Lower lobe of right lung (tissue), 2 donors: ENCODE measurements at places on chromosomes 1 and 21.

- DNase-seq = no peak
- no peaks in the 10 kb centered on the region for H3K27me3 ChIP-seq
- no peaks in the 10 kb centered on the region for H3K36me3 ChIP-seq
- peak overlapping the region; percentile 11 for H3K27ac ChIP-seq
- H3K4me3 ChIP-seq = no peak overlapping the region
Measured at GRCh38 chr1:32341971-32342370, 5.9 kb upstream of the MARCKSL1 start.

GRCh38 chr1:175839779-175840669 is 96.6 kb upstream of the TNR start:
- no peaks in the 10 kb centered on the region for H3K27me3 ChIP-seq
- no peak for DNase-seq
- H3K4me3 ChIP-seq = no peak overlapping the region
- no peak overlapping the region for H3K27ac ChIP-seq
- H3K36me3 ChIP-seq = no peaks in the 10 kb centered on the region

DNA sequence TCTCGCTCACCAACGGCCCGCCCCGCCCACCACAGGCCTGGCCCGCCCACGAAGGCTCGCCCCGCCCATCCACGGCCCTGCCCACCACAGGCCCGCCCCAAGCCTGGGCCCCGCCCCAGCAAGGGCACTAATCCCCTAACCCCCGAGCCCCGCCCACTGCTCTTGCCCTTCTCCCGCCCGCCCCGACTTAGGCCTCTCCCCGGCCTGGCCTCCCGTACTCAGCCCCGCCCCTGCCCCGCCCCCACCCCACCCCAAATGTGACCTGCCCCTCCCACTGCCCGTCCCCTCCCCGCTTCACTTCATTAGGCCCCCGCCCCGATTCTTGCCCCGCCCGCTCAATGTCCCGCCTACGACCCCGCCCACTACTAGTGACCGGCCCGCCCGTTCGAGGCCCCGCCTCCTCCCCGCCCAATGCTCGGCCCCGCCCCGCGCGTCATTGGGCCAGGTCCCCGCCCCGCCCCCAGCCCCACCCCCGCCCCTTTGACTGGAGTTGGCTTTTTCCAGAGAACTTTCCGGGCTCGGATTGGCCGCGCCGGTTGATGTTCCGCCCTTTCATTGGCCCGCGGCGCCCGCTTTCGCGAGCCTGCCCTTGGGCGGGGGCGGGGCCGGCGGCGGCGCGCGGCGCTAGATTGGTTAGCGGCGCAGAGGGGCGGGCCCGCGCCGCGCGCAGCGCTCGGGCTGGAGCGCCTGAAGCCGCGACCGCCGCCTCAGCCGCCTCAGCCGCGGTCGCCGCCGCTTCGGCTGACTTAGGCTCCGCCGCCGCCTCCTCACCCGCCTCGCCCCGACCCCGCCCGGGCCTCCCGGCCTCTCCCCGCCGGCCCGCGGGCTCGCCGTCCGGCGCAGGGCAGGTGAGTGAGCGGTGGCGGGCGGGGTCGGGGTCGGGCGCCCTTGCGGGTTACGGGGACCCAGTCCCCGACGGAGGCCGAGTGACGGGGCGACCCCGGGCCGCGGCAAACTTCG is at the start of gene PCBP3:
Gene PCBP3 (plus strand): TSS at position 705 of the 960 bp plus-strand sequence. CDS start 206,361 bp downstream, outside the sequence.
- no peaks in the 10 kb centered on the region for H3K36me3 ChIP-seq
- peaks cover 14% of the 10 kb centered on the region for H3K27me3 ChIP-seq
- H3K27ac ChIP-seq = no peak within 1 kb of the TSS
- H3K4me3 ChIP-seq = peak within 1 kb of the TSS; percentile 48
- DNase-seq = peak; percentile 99
- peaks cover 7% of the 10 kb centered on the region for H3K4me1 ChIP-seq

DNA sequence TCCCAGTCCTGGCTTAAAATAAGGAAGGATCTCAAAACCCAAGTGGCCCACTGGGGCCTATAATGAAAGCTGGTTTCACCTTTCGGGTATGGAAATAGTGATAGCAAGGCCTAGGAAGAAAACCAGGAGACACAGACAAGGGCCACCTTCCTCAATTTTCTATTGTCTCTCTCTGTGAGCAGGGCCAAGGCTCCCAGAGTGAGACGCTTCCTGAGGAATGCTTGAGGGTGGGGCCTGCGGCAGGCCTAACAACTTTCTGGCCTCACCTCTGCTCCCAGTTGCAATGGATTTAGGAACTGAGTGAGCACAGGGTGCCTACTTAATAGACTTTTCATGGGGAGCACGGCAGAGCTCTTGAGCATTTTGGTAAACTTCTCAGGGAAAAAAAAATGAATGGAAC is 300.9 kb downstream of the ASTN1 start:
- H3K4me1 ChIP-seq = no peaks in the 10 kb centered on the region
- DNase-seq = no peak
- no peak overlapping the region for H3K27ac ChIP-seq

GRCh38 chr1:52601991-52602855 is at the start of gene GPX7:
Gene GPX7 (plus strand): TSS chr1:52602371. CDS start chr1:52602410, 39 bp downstream.
- H3K36me3 ChIP-seq = peaks cover 7% of the 10 kb centered on the region
- peak; percentile 69 for DNase-seq
- peak within 1 kb of the TSS; percentile 63 for H3K27ac ChIP-seq
- no peaks in the 10 kb centered on the region for H3K27me3 ChIP-seq
- H3K4me3 ChIP-seq = peak within 1 kb of the TSS; percentile 66

DNA sequence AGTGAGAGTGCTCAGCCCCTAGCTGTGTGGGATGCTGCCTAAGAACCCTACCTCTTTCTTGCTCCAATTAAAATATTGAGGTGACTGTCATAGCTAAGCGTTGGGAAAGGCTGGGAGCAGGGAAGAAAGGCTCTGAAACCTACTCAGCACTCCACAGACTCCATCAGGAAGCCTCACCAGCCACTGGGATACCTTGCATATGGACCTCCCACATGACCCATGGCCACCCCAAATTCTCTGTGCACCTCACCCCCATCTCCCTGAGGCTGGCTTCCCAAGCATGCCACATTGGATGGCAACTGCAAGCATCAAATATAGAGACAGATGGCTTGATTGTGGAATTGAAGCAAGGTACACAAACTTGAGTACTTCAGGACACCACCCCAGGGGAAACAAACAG is 41.8 kb downstream of the FLVCR1 start:
- no peaks in the 10 kb centered on the region for H3K4me1 ChIP-seq
- no peaks in the 10 kb centered on the region for H3K27me3 ChIP-seq
- no peak overlapping the region for H3K4me3 ChIP-seq
- H3K27ac ChIP-seq = no peak overlapping the region
- no peak for DNase-seq
- peaks cover 22% of the 10 kb centered on the region for H3K36me3 ChIP-seq

- H3K4me3 ChIP-seq = peak overlapping the region; percentile 60
- DNase-seq = no peak
- H3K4me1 ChIP-seq = peaks cover 24% of the 10 kb centered on the region
- no peaks in the 10 kb centered on the region for H3K27me3 ChIP-seq
- H3K27ac ChIP-seq = peak overlapping the region; percentile 85
- H3K36me3 ChIP-seq = no peaks in the 10 kb centered on the region
Measured at GRCh38 chr1:204507317-204508105, 8.7 kb upstream of the MDM4 start.

- H3K4me3 ChIP-seq = no peak overlapping the region
- no peaks in the 10 kb centered on the region for H3K36me3 ChIP-seq
- no peak for DNase-seq
- H3K4me1 ChIP-seq = no peaks in the 10 kb centered on the region
Measured at GRCh38 chr1:109718495-109718894, 6.4 kb downstream of the GSTM5 start.

- DNase-seq = no peak
- no peaks in the 10 kb centered on the region for H3K27me3 ChIP-seq
- no peak overlapping the region for H3K27ac ChIP-seq
Measured at GRCh38 chr1:56094168-56094567, 485.2 kb downstream of the PLPP3 start.

GRCh38 chr1:8323706-8324105 is 5.8 kb downstream of the SLC45A1 start:
- no peak overlapping the region for H3K4me3 ChIP-seq
- peaks cover under 1% of the 10 kb centered on the region for H3K4me1 ChIP-seq
- H3K27me3 ChIP-seq = no peaks in the 10 kb centered on the region
- no peak for DNase-seq

GRCh38 chr1:116375148-116375886 is 2.3 kb downstream of the ATP1A1 start:
- peaks cover 73% of the 10 kb centered on the region for H3K4me1 ChIP-seq
- peak overlapping the region; percentile 96 for H3K27ac ChIP-seq
- H3K36me3 ChIP-seq = no peaks in the 10 kb centered on the region
- no peak for DNase-seq
- peak overlapping the region; percentile 84 for H3K4me3 ChIP-seq

DNA sequence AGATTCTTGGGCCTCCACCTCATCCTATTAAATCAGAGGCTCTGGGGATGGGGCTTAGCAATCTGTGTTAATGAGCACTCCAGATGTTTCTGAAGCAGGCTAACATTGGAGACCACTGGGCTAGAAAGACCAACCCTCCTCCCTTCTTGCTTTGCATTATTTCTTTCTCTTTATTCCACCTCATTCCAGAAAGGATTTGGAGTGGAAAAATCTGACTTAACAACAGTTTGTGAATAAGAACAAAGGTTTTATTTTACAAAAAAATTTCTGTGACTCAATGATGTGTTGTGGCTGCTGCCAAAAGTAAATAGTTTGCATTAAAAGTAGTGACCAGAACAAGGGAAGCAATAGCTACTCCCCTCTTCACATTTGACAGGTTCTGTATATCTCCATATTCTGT is 79.4 kb downstream of the TGFB2 start:
- H3K4me3 ChIP-seq = no peak overlapping the region
- no peak for DNase-seq
- no peaks in the 10 kb centered on the region for H3K27me3 ChIP-seq
- H3K4me1 ChIP-seq = no peaks in the 10 kb centered on the region
- no peak overlapping the region for H3K27ac ChIP-seq
- no peaks in the 10 kb centered on the region for H3K36me3 ChIP-seq

DNA sequence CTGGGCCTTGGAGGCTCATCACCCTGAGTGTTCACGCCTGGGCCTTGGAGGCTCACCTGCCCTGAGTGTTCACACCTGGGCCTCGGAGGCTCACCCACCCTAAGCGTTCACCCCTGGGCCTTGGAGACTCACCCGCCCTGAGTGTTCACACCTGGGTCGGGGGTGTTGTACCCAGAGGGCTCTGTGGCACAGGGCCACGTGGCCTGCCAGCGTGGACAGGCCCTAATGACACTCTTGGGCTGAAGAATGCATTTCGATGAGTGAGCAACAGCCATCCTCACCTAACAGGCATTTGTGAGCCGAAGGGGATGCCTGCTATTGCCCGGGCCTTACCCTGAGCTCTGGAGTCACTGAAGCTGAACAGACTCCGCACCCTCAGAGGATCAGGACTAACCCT is 17.5 kb downstream of the SLC19A1 start:
- H3K27me3 ChIP-seq = no peaks in the 10 kb centered on the region
- no peak overlapping the region for H3K4me3 ChIP-seq
- no peak overlapping the region for H3K27ac ChIP-seq
- peaks cover 13% of the 10 kb centered on the region for H3K36me3 ChIP-seq
- peak; percentile 23 for DNase-seq

DNA sequence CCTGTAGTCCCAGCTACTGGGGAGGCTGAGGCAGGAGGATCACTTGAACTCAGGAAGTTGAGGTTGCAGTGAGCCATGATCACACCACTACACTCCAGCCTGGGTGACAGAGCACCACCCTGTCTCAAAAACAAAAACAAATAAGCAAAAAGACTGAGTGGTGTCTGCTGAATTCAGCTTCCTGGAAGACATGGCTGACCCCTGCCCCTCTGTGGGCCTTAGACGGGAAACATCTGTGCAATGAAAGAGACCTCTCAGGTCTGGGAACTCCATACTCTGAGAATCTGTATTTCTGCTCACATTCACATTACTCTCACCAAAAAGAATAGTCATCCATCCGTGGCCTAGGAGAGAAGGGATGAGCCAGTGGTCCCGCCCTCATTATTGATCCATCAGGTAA is 2.0 kb downstream of the HTR1D start:
- no peaks in the 10 kb centered on the region for H3K36me3 ChIP-seq
- no peak overlapping the region for H3K27ac ChIP-seq
- no peak for DNase-seq
- peaks cover 47% of the 10 kb centered on the region for H3K27me3 ChIP-seq

- no peaks in the 10 kb centered on the region for H3K27me3 ChIP-seq
- no peaks in the 10 kb centered on the region for H3K36me3 ChIP-seq
- peak overlapping the region; percentile 94 for H3K4me3 ChIP-seq
- no peak for DNase-seq
- H3K27ac ChIP-seq = peak overlapping the region; percentile 95
Measured at GRCh38 chr1:93346421-93346993, 800 bp downstream of the DR1 start.

DNA sequence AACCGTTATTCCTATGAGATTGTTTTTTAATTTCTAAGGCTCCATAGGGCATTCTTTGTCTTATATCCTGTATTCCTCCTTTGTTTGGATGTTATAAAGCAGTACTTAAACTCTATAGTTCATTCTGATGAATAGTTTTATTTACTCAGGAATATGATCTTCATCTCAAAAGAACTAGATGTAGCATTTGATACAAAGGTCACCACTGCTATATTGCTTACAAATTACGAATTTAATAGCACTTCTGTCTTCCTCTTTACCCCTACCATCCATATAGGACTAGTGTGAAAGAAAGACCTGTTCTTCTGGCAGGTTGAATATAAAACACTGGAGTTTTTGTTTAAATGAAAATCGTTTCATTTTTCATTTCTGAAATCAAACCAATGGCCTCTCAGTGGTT is 468.1 kb upstream of the CXADR start:
- no peaks in the 10 kb centered on the region for H3K27me3 ChIP-seq
- no peaks in the 10 kb centered on the region for H3K4me1 ChIP-seq
- no peak for DNase-seq
- H3K4me3 ChIP-seq = no peak overlapping the region

DNA sequence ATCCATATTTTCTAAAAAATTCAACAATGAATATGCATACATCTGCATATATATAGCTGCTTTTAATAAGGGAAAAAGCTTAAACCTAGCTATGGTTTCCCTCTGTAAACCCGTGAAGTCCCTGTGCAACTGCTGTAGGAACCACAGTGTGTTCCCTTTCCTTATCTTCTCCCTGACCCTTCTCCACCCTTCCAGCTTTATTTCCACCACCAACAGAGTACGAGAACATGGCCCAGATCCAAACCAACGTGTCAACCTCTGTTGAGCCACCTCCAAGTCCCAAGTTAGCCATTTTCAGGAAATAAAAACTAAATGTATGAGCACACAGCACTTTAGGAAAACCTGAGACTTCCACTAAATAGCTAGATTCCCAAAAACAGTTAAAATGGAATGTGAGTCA is 20.3 kb downstream of the SUSD4 start:
- H3K4me1 ChIP-seq = no peaks in the 10 kb centered on the region
- no peak overlapping the region for H3K27ac ChIP-seq
- H3K27me3 ChIP-seq = peaks cover 5% of the 10 kb centered on the region
- H3K36me3 ChIP-seq = no peaks in the 10 kb centered on the region
- DNase-seq = no peak

- no peaks in the 10 kb centered on the region for H3K36me3 ChIP-seq
- no peak for DNase-seq
- no peak overlapping the region for H3K4me3 ChIP-seq
Measured at GRCh38 chr1:22539510-22540118, 23.7 kb upstream of the EPHA8 start.

DNA sequence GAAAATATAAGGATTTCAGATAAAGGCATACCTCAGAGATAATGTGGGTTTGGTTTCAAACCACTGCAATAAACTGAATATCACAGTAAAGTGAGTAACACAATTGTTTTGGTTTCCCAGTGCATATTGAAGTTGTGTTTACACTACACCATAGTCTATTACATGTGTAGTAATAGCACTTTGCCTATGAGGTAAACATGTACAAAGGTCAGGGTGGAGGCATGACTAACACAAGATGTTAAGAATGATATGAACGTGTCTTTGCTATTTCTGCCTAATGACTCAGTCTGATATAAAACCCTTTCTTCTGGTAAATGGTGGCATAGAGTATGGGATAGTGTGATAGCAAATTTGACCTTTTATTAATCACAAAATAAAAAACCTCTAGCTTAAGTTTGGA is 621.5 kb upstream of the ADGRL2 start:
- no peak overlapping the region for H3K4me3 ChIP-seq
- no peaks in the 10 kb centered on the region for H3K27me3 ChIP-seq
- H3K36me3 ChIP-seq = no peaks in the 10 kb centered on the region
- DNase-seq = no peak
- no peak overlapping the region for H3K27ac ChIP-seq
- H3K4me1 ChIP-seq = no peaks in the 10 kb centered on the region
